CD4-positive, alpha-beta T cell treated with Interleukin-10 for 1 hour (primary cell): ENCODE measurements at places on chromosomes 11 and 22.

DNA sequence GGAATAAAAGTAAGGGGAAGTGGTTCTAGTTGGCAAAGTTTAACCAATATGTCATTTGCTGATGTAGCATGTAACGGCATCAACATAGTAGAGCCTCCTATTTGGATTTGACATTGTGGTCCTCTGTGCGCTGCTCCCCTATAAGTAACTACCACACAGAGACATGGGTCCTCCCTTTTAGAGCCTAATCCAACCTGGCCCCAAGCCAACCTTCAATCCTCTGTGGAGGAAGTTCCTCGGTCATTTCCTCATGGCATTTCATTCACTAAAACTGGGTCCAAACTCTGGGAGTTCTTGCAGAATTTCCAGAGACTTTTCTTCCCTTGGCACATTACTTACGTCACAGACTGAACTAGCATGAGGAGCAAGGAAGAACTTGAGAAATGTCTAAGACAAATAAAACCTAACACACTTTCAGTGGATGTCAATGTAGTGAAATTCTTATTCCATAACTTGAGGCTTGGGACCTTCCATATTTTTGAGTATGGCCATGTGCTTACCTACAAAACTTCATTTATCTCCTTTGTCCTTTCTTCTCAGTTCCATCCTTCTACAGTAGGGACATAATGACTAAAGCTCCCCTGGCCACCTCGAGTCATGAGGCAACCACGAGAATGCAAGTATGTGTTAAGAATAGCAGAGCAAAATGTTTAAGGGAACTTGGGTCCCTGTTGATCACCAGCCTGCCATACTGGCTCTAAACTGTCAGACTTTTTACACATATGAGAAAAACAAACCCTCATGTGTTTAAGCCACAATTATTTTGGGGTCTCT lies 34.7 kb downstream of the MMP20 start:
- no peak for DNase-seq

DNA sequence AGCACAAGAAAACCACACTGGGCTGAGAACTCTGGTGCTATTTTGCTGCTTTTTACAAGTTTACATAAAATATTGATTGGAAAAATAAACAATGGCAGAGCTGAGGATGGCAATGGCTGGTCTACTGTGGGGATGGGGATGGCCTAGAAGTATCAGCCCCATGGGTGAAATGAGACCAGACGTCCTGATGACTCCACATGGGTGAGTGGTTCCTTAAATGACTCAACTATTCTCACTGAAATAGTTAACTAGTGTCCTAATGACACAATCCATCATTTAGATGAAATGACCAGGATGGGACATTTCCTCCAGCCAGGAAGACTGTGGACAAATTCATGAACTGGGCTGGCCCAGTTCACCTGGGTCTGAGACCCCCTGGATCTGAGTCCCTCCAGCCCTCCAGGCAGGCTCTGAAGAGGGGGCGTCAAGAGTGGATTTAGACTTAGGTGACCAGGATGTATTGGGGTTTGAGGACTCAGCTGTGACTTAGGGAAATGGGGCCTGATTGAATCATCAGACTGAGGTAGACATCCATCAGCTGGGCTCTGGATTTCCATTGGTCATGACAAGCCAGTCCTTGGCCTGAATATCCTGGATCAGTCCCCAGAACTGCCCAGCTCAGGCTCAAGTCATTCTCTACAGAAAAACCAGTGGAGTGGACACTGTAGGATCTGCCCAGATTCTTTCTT lies 98.2 kb upstream of the IGLL5 start:
- DNase-seq: no peak

GRCh38 chr11:1073261-1073724 lies 1.4 kb upstream of the MUC2 start:
- DNase-seq: no peak

- DNase-seq: no peak
Observed at GRCh38 chr22:48993655-48994054, 834.0 kb downstream of the BRD1 start.

DNA sequence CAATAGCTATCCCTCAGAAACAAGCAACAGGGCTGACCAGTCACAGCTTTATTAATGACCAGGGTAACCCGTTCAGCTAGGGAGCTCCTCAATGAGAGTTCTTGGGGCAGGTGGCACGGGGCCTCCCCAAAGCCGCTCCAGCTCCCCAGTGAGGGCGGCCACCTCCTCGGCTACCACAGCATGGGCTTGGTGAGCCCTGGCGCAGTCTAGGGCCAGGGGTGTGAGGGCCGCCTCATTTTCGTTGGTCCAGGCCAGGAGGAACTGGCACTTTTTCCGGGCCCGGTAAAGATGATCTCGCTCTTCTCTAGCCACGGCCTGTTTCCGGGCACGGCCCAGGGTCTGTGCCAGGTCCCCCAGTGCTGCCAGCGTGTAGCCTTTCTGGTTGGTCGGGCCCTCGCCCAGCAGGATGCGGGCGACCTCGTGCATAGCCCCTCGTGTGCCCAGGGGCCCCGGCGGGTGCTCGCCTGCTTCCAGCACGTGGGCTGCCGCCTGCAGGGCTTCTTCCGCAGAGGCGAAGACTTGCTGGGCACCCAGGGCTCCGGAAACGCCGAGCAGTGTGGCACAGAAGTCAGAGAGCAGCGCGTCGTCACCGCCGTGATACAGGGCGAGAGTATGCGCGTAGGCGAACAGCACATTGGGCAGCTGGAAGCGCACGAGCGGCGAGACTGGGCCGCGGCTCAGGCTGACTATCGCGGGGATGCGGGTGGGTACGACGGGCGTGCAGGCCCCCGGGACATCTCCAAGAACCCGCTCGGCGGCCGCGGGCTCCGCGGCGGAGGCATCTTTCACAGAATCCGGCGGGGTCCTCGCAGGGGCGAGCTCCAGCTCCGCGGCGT lies 913 bp downstream of the ZNHIT2 start:
- peak; percentile 69 for DNase-seq

DNA sequence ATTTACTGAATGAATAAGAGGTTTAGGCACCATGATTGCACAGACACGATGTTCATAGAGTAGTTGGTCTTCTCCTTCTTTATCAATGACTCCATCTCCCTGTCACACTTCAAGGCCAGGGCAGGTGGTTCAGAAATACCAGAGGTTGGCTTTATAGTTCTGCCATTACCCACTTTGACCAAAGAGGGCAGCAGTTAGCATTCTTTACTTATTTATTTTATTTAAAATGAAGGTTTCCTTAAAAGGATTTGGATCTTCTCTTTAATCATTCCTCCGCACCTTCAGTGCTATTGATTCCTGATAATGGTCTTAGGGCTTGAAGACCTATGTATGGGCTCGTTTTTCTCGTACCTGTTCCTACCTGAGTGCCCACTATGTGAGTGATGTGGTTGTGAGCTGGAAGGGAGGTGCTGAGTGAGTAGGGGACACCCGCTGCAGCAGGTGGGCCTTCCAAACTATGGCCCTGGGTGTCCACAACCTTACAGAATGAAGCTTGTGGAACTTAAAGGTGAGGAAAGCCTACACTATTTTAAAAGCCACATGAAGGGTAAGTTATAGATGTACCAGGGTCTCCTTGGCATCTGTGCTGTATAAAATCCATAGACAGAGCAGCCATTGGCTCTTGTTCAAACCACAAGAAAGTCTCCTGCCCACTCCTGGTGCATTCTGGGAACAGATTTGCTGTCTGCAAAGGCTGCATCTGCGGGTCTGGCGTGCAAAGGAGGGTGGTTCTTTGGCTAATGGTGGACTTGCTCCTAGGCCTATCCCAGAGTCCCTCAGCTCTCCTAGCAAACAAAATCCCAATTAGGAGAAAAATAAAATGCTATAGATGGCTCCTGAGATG lies 35.0 kb downstream of the TIMP3 start:
- DNase-seq: no peak

GRCh38 chr11:117273550-117274289 lies 17.4 kb upstream of the BACE1-AS start:
- DNase-seq: no peak

GRCh38 chr22:35839841-35840301 lies 122.2 kb downstream of the APOL5 start:
- DNase-seq: no peak

DNA sequence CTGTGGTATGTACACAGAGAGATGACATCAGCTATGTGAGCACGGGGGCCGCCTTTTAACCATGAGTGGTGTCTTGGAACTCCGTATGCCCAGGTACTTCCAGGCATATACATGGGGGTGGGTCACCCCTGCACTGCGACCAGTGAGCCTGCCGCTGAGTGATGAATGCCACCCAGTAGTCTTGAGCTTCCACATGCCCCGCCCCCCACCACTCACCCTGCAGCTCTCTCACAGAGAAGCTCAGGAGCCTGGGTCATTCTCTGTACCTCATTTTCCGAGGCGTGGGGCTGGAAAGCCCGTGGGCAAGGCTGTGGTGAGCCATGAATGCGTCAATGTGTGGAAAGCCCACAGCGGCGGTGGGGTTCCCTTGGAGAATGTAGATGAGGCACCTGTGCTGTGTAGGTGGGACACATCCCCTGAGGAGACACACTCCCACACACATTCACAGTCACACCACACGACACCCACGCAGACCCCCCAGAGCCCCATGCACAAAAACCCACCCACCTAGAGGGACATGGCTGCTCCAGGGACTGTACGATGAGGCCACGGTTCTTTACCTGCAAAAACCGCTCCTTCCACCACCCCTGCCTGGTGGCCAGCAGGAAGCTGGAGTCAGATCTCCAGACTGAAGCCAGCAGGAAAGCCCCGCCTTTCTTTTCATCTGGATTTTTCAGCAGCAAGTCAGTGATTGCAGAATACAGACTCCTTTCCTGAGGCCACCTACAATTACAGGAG lies 67.6 kb downstream of the PIWIL3 start:
- DNase-seq: no peak

GRCh38 chr22:18042685-18043084 lies 18.3 kb upstream of the MICAL3 start:
- no peak for DNase-seq

DNA sequence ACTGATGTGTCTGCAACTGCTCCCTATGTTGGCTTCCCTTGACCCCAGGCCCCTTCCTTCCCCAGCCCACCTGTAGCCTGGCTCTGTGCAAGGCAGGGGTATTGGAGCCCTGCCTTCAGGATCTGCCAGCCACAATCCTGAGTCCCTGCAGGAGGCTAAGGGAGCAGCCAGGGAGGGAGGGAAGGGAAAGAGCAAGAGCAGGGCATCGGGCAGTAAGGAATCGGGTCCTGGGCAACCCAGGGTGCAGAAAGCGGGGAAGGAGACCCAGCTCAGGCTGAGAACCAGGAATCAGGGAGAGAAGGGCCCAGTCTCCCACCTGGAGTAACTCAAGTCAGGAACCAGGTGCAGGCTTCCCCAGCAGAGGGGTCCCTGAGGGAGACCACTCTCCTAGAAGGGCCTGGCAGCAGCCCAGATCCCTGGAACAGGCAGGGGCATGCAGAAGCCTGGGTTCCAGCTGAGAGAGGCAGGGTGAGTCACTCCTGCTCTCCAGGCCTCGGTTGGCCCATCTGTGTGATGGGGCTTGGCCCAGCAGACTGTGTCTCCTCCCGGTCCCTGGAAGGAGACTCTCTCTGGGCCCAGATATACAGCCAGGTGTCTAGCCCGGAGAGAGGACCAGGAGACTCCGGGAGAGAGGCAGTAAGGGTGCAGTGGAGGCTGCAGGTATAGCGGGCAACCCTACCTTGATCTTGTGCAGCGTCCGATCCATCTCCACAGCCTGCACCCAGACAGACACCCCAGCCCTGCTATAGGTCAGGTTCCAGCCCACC lies 13.4 kb downstream of the STARD10 start:
- DNase-seq: no peak

DNA sequence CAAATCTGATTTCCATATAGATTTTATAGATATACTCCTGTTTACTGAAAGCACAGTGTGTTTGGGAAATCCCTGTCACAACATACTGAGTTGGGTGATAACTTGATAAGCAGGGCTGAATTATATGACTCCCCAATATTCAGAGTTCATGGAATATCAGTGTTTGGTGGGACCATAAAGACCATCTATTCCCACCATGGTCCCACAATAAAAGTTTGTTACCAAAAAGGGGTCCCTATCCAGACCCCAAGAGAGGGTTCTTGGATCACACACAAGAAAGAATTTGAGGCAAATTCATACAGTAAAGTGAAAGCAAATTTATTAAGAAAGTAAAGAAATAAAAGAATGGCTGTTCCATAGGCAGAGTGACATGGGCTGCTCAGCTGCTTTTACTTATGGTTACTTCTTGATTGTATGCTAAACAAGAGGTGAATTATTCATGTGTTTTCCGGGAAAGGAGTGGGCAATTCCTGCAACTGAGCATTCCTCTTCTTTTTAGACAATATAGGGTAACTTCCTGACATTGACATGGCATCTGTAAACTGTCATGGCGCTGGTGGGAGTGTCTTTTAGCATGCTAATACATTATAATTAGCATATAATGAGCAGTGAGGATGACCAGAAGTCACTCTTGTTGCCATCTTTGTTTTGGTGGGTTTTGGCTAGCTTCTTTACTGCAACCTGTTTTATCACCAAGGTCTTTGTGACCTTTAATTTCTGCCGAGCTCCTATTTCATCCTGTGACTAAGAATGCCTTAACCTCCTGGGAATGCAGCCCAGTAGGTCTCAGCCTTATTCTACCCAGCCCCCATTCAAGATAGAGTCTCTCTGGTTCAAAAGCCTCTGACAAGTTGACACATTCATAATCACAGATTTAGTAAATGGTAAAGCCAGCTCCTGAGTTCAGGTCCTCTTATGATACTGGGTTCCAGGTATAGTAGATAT lies 240.6 kb upstream of the PDGFD start:
- DNase-seq: no peak

GRCh38 chr11:128689948-128690664 lies 3.8 kb upstream of the FLI1 start:
- DNase-seq: no peak

DNA sequence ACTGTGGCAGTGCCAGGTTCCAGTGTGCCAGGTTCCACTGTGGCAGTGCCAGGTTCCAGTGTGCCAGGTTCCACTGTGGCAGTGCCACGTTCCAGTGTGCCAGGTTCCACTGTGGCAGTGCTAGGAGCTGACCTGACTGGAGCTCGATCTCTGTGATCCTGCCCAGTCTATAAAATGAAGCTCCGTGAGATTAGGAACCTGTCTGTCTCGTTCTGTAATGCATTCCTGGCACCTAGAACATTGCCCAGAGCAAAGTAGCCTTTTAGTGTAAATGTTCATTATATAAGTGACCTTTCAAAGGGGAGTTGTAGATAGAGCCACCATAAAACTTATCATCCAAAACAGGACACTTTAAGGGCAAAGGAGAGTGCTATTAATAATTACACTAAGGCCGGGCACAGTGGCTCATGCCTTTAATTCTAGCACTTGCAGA lies 36.0 kb downstream of the ART5 start:
- no peak for DNase-seq
